ENCODE measurements at places on chromosomes 1 and 21. TPM values are rescaled to one million over a fixed set of nuclear protein-coding genes. Genes with fewer than 3 reads are reported as not detected.

Gene FAM72D
- 0.58 TPM for total RNA-seq

Gene IARS2
- total RNA-seq = 55.8 TPM

Gene BMP8B
- 5.2 TPM for total RNA-seq

Gene TTC22
- 9.4 TPM for total RNA-seq

Gene ROR1
- total RNA-seq = 14.7 TPM

Gene PAX7
- total RNA-seq = not detected

Gene KCNE2
- 34.4 TPM for total RNA-seq

Gene NASP
- total RNA-seq = 23.5 TPM

- DNase-seq = no peak
- no peak overlapping the region for H3K4me3 ChIP-seq
- peaks cover 14% of the 10 kb centered on the region for H3K4me1 ChIP-seq
- H3K27me3 ChIP-seq = no peaks in the 10 kb centered on the region
- H3K36me3 ChIP-seq = peaks cover 8% of the 10 kb centered on the region
These were observed 148.2 kb downstream of the DISC1 start for GRCh38 chr1:231774719-231775335.

- DNase-seq = peak; percentile 84
- H3K4me1 ChIP-seq = peaks cover 15% of the 10 kb centered on the region
- peak within 1 kb of the TSS; percentile 62 for H3K4me3 ChIP-seq
- peaks cover 3% of the 10 kb centered on the region for H3K36me3 ChIP-seq
- no peaks in the 10 kb centered on the region for H3K27me3 ChIP-seq
These were observed at the start of gene MANEAL for GRCh38 chr1:37793773-37794371. TSS of gene MANEAL (plus strand) at chr1:37793847. CDS start at chr1:37794183, 336 bp downstream.

GRCh38 chr1:30764939-30765555 is 7.5 kb upstream of the LAPTM5 start:
- H3K4me1 ChIP-seq = peaks cover 24% of the 10 kb centered on the region
- no peaks in the 10 kb centered on the region for H3K36me3 ChIP-seq
- no peaks in the 10 kb centered on the region for H3K27me3 ChIP-seq
- H3K27ac ChIP-seq = no peak overlapping the region
- no peak overlapping the region for H3K4me3 ChIP-seq

DNA sequence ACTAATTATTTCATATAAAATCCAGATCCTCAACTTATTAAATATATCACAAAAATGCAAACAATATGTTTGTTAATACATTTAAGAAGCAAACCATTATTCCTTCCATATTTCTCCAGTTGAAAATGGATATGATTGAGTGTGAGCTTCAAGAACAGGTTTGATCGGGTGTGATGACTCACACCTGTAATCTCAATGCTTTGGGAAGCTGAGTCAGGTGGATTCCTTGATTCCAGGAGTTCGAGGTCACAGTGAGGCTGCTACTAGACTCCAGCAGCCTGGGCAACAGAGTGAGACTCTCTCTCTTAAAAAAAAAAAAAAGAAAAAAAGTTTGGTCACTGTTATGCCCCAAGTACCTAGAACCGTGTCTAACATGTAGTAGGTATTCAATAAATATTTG is 42.9 kb upstream of the RRP15 start:
- no peak overlapping the region for H3K27ac ChIP-seq
- H3K36me3 ChIP-seq = no peaks in the 10 kb centered on the region
- no peaks in the 10 kb centered on the region for H3K27me3 ChIP-seq
- DNase-seq = no peak
- no peak overlapping the region for H3K4me3 ChIP-seq

GRCh38 chr1:20083178-20083944 is 13.4 kb downstream of the PLA2G5 start:
- no peak overlapping the region for H3K4me3 ChIP-seq
- DNase-seq = no peak
- no peaks in the 10 kb centered on the region for H3K4me1 ChIP-seq
- H3K36me3 ChIP-seq = no peaks in the 10 kb centered on the region
- H3K27me3 ChIP-seq = peaks cover 1% of the 10 kb centered on the region
- H3K27ac ChIP-seq = no peak overlapping the region

DNA sequence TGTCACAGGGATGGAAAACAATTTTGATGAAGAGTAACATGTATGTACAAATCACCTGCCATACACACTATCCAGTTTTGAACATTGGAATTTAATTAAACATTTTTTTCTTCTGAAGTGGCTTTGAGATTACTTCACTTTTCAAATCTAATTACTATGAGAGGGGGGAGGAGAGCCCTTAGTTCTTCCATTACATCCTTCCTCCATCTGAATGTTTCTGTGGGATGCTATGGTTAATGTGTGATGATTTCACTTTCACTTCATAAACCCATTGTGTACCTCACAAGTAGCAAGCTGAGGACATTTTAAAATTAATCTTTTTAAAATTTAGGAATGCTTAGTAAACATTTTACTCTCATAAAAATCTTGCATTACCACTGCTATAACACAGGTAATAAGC is 156.9 kb downstream of the RUNX1 start:
- no peak for DNase-seq
- H3K36me3 ChIP-seq = no peaks in the 10 kb centered on the region
- H3K27ac ChIP-seq = no peak overlapping the region
- H3K27me3 ChIP-seq = no peaks in the 10 kb centered on the region
- no peak overlapping the region for H3K4me3 ChIP-seq
- peaks cover 33% of the 10 kb centered on the region for H3K4me1 ChIP-seq

DNA sequence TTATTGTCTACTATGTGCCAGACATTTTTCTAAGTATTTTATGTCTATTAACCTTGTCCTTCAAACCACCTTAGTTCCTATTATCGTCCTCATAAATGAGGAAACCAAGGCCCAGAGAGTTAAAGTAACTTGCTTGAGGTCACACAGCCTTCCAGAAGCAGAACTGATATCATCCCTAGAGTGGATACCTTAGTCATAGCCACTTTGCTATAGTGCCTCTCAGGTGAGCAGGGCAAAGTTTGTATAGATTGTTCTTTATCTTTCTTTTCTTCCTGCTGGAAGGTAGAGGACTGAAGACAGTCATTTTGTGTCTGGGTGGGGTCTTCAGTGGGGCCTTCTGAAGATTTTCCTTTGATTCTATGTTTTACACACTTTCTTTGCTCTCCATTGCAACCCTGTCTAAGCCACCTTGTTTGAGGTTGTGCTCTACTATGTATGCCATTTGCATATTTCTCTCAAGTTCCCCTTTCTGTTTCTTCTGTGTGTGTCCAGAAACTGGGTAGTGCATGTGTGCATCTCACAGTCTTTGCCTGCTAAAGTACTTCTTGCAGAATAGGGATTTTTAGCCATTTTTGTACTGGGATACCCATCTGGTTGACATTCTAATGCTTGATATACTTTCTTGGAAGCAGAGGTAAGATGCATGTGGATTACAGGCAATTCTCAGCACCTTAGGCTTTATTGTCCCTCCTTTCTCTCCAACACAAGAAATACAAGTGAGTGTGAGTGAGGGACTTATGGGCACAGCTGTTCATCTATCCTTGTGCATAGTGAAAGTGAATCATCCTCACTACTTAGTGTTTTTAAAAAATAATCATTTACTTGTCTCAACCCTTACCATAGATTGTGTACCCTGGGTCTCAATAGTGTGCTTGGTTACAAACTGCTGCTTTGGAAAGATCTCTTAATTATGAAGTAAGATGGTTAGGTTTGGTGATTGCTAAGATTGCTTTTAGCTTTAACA is 207.6 kb upstream of the HMCN1 start:
- H3K36me3 ChIP-seq = no peaks in the 10 kb centered on the region
- H3K4me1 ChIP-seq = no peaks in the 10 kb centered on the region
- DNase-seq = no peak
- no peak overlapping the region for H3K4me3 ChIP-seq

DNA sequence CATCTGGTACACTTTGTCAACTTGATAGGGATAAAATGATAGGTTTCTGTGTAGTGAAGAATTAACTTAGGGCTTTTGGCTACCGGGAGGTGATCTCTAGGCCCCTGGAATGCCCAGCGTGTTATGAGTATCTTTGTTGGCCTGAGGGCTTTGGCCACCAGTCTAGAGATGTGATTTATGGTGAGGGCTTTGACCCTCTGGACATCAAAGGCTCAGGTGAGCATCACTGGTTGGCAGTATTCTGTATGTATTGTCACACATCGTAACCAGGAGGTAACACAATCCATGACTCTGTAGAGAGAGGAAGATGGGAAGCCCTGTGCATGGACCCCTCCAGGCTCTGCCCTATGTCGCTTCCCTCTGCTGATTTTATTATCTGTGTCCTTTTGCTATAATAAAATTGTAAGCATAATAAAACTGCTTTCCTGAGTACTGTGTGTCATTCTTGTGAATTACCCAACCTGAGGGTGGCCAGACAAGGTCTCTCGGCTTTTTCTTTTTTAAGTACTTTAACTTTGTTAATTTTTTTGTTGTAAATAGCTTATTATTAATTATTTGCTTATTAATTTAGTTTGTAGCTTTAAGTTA is 40.2 kb upstream of the PRDX6 start:
- no peak for DNase-seq
- H3K4me3 ChIP-seq = no peak overlapping the region
- no peaks in the 10 kb centered on the region for H3K27me3 ChIP-seq
- H3K4me1 ChIP-seq = no peaks in the 10 kb centered on the region
- H3K36me3 ChIP-seq = peaks cover 22% of the 10 kb centered on the region

GRCh38 chr1:191343816-191344215 is 814.4 kb upstream of the RGS18 start:
- no peak overlapping the region for H3K4me3 ChIP-seq
- no peak for DNase-seq
- no peaks in the 10 kb centered on the region for H3K36me3 ChIP-seq
- no peak overlapping the region for H3K27ac ChIP-seq
- no peaks in the 10 kb centered on the region for H3K4me1 ChIP-seq

GRCh38 chr21:32044205-32045180 is 171.7 kb downstream of the HUNK start:
- H3K36me3 ChIP-seq = no peaks in the 10 kb centered on the region
- no peak for DNase-seq
- H3K4me1 ChIP-seq = no peaks in the 10 kb centered on the region
- H3K27me3 ChIP-seq = no peaks in the 10 kb centered on the region
- no peak overlapping the region for H3K4me3 ChIP-seq
- H3K27ac ChIP-seq = no peak overlapping the region

GRCh38 chr1:33455539-33456501 is 16.6 kb upstream of the ZSCAN20 start:
- no peak overlapping the region for H3K4me3 ChIP-seq
- no peaks in the 10 kb centered on the region for H3K36me3 ChIP-seq
- no peaks in the 10 kb centered on the region for H3K27me3 ChIP-seq
- H3K4me1 ChIP-seq = peaks cover 28% of the 10 kb centered on the region
- DNase-seq = peak; percentile 42

DNA sequence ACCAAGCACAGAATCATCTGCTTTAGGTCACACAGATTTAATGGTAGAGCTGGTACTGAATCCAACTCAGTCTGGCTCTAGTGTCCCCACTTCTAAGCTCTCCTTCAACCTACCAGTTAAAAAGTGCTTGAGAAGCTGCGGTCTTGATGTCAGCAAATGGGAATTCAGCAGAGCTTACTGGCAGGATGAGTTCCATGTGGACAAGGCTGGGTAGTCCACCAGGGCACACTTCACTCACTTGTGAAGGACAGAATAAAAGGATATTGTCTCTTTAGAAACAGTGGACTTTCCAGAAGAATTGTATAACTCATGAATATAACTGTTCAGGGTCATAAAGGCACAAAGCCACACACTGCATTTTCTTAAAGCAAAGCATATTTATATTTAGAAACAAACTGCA is 35.1 kb upstream of the GUCA2B start:
- H3K4me1 ChIP-seq = no peaks in the 10 kb centered on the region
- H3K27ac ChIP-seq = no peak overlapping the region
- H3K36me3 ChIP-seq = no peaks in the 10 kb centered on the region
- H3K4me3 ChIP-seq = no peak overlapping the region
- DNase-seq = no peak
- no peaks in the 10 kb centered on the region for H3K27me3 ChIP-seq

DNA sequence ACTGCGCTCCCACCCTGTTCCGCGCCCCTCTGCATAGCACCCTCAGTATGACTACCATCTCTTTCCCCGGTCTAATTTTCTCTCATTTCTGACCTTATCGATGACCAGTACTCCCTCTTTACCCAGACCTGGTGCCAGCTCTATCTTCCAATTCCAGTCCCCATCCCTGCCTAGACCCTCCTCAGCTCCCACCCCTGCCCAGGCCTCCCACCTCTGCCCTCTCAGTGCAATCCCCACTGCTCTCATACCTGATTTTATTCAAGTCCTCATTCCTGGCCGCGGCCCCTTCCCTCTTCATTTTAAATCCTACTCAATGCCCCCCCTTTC is 1.3 kb downstream of the USP24 start:
- H3K27ac ChIP-seq = peak overlapping the region; percentile 94
- H3K27me3 ChIP-seq = no peaks in the 10 kb centered on the region
- H3K4me3 ChIP-seq = peak overlapping the region; percentile 87
- no peak for DNase-seq
- peaks cover 80% of the 10 kb centered on the region for H3K4me1 ChIP-seq

DNA sequence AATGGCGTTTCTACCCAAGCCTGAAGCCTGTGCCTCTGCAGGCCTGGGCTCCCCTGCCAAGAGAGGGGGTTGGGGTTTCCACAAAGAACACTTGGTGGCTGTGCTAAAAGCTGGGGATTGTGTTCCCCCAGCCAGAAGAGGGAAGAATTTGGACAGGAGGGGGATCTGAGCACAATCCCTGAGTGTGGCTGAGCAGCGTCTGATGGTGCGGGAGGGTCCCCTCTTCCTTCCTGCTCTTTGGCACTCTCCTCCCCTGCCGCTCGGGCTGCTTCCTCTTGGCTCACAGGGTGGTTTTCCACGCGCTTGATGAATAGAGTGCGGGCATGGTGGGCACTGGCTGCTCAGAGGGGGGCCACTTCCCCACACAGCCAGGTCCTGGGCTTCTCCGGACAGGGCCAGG is 3.7 kb downstream of the GPR37L1 start:
- no peak overlapping the region for H3K4me3 ChIP-seq
- DNase-seq = peak; percentile 54
- H3K27ac ChIP-seq = no peak overlapping the region

GRCh38 chr21:39125752-39126485 is 57.3 kb downstream of the PSMG1 start:
- H3K27ac ChIP-seq = no peak overlapping the region
- H3K36me3 ChIP-seq = no peaks in the 10 kb centered on the region
- no peak overlapping the region for H3K4me3 ChIP-seq
- no peaks in the 10 kb centered on the region for H3K27me3 ChIP-seq
- H3K4me1 ChIP-seq = no peaks in the 10 kb centered on the region

- H3K4me3 ChIP-seq = no peak overlapping the region
- H3K4me1 ChIP-seq = no peaks in the 10 kb centered on the region
- no peaks in the 10 kb centered on the region for H3K27me3 ChIP-seq
- no peak for DNase-seq
These were observed 213.8 kb upstream of the PROX1 start for GRCh38 chr1:213773975-213774374.

GRCh38 chr1:47942240-47942629 is 55.0 kb downstream of the TRABD2B start:
- no peaks in the 10 kb centered on the region for H3K27me3 ChIP-seq
- DNase-seq = no peak
- peak overlapping the region; percentile 67 for H3K27ac ChIP-seq
- H3K36me3 ChIP-seq = no peaks in the 10 kb centered on the region

- no peak overlapping the region for H3K27ac ChIP-seq
- DNase-seq = no peak
- no peak overlapping the region for H3K4me3 ChIP-seq
- no peaks in the 10 kb centered on the region for H3K36me3 ChIP-seq
These were observed 122.6 kb upstream of the AJAP1 start for GRCh38 chr1:4531842-4532241.

GRCh38 chr1:234149217-234149616 is 224.0 kb upstream of the COA6 start:
- no peak for DNase-seq
- H3K27ac ChIP-seq = no peak overlapping the region
- no peaks in the 10 kb centered on the region for H3K36me3 ChIP-seq
- H3K27me3 ChIP-seq = no peaks in the 10 kb centered on the region
- H3K4me3 ChIP-seq = no peak overlapping the region

- DNase-seq = no peak
- no peak overlapping the region for H3K4me3 ChIP-seq
- no peaks in the 10 kb centered on the region for H3K27me3 ChIP-seq
These were observed 81.4 kb upstream of the BCL10 start for GRCh38 chr1:85357817-85358216.
